ENCODE measurements at places on chromosomes 6 and 20.

DNA sequence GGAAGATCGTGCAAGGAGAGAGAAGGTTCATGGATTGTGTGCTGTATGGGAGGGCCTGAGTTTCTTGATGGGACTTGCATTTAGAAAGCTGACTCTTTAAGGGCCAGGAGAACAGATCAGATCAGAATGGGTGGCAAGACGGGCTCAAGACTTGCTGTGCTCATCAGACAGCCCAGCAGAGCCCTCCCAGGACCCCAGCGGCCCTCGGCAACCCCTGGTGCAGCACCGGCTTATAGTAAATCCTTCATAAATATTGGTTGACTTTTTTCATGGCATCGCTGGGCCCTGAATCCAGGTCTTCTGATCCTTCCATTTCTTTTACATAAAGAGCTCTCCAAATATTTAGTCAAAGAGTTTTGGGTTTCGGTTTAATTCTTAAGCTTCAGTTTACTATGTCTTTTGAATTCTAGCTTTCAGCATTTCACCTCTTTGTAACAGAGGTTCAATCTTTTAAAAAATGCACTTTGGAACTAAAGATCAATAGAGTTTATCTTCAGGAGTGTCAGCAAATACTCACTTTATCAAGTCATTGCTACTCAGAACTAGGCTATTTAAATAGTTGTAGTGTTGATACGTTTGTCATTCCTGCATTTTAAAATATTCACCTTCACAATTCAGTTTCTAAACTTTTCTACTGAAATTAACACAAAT, 205.6 kb downstream of the ZDHHC14 start:
- no peak for DNase-seq

DNA sequence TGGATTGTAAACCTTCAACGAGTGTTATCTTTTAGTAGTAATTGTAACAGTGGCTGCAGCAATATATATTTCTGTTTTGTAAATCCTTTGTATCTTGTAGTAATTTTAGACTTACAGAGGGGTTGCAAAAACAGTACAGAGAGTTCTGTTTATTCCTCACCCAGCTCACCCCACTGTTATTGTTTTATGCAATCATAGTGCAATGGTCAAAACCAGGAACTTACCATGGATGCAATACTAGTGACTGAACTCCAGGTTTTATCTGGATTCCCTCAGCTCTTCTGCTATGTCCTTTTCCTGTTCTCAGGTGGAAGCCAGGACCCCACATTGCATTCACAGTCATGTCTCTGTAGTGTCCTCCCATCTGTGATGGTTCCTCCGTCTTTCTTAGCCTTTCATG, 42.5 kb upstream of the NKX2-2 start:
- DNase-seq = no peak

DNA sequence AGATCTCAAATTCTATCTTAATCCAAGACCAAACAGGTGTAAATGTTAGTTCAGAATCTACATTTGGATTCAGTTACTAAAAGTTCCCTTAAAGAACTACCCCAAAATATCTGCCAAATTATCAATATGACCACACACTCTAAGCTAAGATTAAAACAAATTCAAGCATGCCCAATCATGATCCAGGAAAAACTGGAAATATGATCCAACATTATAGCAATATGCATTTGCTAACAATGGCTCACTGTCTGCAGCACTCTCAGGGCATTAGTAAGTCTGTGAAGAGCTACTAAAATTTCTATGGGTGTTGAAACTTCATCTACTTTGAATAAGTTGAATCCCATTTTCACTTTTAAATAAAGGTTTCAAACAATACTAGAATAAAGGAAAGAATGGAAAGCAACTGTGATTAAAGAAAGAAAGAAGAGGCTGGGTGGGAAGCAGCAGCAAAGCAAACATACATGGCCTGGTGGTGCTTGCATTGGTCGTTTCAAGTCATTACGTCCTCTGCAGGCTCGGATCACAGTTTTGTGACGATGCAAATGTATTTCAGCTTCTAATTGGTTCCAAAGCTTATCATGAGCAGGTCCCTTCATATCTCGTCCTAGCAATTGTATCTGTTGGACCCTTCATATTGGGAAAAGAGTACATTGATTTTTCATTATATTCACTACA, 29.2 kb downstream of the GOPC start:
- DNase-seq = no peak

DNA sequence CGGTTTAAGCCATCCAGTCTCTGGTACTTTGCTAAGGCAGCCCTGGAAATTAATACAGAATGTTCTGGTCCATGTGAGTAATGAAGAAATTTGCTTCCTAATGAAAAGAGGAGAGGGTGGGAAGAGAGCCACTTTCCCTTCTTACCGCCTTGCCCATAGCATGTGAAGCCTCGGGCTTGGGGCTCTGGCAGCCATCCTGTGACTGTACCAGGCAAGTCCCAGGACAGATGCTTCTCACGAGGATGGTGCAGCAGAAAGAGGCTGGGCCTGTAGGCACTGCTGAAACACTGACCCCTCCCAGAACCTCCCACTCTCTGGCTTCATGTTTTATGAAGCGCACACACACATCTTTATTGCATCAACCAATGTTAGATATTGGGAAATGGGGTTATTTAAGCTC, 74.8 kb downstream of the IYD start:
- DNase-seq = no peak

DNA sequence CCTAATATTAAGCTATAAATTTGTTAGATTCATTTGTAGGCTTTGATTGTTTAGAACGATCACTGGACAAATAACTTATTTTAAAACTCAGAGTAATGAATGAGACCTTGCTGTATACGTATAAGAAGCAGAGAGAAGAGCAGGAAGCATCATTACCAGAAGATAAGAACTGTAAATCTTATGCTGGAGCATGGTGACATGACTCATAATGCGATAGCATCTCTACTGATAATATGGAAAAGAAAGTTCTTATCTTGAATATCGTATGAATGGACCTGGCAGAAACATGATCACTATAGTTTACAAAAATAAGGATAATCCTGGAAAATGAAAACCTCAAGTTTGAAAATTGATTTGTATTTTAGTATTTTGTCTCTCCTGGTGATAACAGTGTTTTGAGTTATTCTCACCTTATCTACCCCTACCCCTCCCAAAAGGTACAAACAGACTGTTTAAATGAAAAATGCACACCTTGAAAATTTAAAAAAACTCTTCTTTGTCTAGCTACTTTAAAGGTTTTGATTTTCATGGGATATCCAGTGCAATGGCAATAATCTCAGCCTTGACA, 2.0 kb upstream of the ZSCAN26 start:
- DNase-seq = no peak

- no peak for DNase-seq
Measured at GRCh38 chr20:41437836-41438235, 71.2 kb upstream of the EMILIN3 start.
